ENCODE measurements at places on chromosomes 4 and X.

GRCh38 chrX:56343219-56343618 is 111.1 kb downstream of the KLF8 start:
- DNase-seq = no peak

- no peak for DNase-seq
Observed at GRCh38 chrX:1222531-1223241, 10.2 kb upstream of the CRLF2 start.

DNA sequence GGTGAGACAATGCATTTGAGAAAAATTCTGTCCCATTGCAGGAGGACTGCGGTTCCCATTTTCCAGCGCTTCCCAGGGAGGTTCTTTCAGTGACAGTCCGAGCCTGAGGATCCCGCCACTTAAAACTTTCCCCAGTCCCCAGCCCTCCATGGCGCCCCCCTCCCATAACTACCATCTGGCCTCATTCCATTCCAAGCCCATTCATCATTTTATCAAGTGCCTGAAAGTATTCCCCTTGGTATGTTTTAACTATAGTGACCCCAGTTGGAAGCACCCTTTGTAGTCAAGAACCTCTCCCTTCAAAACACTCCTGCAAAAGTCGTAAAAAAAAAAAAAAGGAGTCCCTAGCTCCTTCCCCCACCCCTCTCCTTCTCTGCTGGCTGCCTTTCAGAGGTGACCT is 1.2 kb downstream of the RASL11B start:
- DNase-seq = no peak

- DNase-seq = no peak
Observed at GRCh38 chrX:107741404-107741790, 34.2 kb downstream of the TSC22D3 start.

GRCh38 chrX:29648161-29648560 is 567.2 kb upstream of the MAGEB2 start:
- no peak for DNase-seq

DNA sequence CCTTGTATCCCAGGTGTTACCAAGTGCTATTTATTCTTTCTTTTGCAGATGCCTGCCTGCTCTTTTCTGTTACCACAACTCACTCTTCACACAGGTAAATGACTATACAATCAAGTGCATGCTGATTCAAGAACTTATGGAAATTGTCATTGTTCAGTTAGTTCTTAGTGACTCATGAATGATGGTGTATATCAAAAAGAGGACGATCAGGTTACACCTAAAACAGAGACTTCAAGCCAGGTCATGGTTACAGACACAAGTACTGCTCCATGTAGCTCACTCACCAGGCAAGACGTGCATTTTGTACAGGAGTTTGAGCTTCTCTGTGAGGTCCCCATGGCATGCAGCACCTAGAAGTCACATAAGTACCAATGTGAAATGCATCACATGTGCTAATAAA is 59.3 kb upstream of the UCP1 start:
- DNase-seq = no peak

DNA sequence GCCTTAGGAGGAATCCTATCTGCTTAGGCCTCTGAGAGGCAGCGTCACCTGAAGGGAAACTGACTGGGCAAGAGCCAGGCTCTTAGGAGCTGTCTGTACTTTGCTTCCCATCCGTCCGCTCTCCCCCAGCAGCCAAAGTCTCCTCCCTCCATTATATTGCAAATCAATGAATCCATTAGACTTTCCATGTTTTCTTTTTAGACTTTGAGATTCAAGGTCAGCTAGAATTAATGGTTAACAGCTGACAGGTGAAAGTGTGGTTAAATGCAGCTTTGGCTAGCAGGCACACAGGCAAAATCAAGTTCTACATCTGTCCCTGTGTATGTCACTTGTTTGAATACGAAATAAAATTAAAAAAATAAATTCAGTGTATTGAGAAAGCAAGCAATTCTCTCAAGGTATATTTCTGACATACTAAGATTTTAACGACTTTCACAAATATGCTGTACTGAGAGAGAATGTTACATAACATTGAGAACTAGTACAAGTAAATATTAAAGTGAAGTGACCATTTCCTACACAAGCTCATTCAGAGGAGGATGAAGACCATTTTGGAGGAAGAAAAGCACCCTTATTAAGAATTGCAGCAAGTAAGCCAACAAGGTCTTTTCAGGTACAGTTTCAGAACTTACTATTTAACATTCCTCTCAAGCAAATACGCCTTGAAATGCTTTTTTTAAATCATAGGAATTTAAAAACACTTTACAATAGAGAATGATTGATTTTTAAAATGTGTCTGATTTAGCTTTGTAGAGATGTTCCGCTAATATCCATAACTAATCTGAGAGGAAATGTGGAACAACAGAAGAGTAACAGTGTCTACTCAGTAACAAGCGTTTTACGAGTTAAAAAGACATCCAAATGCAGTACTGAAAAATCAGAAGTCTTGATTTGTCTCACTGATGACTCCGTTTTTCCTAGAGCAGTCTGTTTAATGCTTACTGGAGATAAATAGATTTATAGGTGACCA is at the start of gene F11:
F11 (plus strand) TSS at position 507 of the 970 bp plus-strand sequence. CDS start 948 bp downstream, outside the sequence.
- DNase-seq = no peak

DNA sequence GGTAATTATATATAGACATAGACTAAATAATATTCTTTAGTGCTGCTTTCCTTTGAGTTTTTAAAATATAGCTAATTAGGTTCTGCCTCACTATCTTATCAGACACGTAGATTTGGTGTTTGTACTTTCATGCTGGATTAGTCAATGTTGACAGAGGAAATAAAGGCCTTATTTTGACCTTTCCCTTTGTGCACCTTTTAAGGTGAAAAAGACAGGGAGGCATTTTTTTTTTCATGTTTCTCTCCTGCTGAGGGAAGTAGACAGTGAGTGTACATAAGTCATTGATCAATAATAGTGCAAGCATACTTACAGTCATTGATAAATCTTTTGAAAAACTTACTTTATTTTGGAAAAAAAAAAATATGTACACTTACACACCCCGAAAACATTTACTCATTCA is 467.8 kb downstream of the GRXCR1 start:
- no peak for DNase-seq

DNA sequence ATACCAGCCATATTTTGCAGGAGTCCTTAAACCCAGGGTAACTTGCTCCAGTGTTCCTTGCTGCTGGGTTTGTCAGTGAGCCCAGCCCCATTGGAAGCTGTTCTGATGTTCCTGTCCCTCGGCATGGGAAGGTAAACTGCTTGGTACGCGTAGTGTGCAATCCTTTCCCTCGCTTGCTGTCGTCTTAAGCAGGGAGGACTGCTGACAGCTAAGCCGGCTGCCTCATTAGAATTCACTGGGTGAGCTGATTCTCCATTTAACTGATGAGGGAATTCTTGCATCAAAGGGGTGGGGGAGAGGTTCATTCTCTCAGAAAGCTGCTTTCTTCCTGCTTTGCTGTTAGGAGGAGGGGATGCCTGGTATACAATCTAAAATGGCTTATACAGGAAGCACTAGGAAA is 164.6 kb downstream of the MID1IP1 start:
- no peak for DNase-seq

DNA sequence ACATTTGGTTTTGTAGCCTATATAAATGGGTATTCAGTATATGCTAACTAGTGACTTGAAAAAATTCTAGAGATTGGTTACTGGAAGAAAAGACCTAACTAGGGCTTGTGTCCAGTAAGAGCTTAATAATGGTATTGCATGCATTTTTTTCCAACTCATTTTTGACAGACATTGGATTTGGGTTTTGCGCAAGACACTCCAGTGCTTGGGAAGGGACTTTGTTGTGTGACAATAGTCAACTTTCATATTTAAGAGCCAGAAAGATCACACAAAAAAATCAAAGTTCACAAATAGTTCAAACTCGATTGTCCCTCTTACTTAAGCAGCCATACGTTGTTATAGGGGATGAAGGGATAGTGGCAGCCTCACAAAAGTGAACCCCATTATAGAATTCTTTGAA is 1.2 kb upstream of the HSD17B11 start:
- DNase-seq = no peak

DNA sequence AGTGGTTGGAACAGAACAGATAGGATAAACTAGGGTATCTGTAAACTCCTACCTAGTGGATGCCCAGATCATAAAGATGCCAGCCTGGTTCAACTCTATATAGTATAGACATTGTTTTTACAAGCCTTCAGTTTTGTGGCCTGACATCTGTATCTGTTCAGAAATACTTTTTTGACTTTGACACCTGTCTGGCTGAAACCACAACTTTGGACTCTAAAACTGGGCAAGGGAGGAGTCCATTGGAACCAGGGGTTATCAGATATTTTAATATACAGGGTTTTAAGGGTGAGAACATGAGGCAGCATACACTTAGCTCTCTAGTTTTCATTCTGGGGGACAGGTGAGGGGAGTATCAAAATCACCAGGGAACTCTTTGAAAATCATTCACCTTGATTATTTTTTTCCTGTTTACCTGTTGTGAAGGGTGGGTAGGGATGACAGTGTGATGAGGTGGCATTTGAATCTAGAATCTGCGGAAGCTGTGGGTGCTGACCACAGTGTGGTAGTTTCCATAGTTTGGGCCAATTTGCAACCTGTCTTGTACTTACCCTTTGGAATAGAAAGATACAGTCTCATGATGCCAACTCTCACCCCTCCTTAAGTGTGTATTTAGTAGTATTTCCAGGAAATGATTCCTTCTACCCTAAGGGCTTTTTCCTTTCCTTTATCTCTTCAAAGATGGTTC is 20.6 kb downstream of the GAB1 start:
- no peak for DNase-seq

- DNase-seq = no peak
Observed at GRCh38 chr4:41384992-41385391, 128.3 kb downstream of the UCHL1 start.

DNA sequence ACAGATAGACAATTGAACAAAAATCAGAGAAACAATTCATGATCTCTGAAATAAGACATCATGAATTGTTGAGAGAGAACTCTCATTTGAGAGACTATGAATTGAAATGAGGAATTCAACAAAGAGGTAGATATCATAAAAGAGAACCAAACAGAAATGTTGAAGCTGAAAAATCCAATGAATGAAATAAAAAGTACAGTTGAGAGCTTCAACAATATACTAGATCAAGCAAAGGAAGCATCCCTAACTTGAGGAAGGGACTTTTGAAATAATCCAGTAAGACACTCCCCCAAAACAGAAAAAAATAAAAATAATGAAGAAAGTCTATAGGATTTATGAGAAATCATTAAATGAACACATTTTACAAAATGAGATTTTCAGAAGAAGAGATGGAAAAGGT is 310.0 kb upstream of the PCDH10 start:
- DNase-seq = no peak

GRCh38 chr4:81921751-81922159 is 450.0 kb upstream of the RASGEF1B start:
- DNase-seq = no peak

DNA sequence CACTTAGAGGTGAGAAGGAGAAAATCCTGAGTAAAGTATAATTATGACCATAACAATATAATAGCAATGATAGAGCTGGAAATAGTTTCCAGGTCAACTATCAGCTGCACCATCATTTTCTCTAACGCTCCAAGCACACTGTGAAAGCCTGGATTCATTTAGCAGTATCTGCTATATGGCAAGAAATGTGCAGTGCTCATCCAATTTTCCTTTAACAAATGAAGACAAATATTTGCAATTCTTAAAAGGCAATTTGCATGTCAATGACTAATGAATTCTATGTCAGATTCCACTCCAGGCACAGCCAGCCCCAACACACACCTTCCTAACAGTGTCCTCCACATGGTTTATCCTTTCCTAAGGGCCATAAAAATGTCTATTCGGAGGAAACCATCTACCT is 12.7 kb downstream of the PRSS12 start:
- no peak for DNase-seq

- DNase-seq = no peak
Observed at GRCh38 chr4:102594000-102594399, 92.8 kb downstream of the NFKB1 start.

DNA sequence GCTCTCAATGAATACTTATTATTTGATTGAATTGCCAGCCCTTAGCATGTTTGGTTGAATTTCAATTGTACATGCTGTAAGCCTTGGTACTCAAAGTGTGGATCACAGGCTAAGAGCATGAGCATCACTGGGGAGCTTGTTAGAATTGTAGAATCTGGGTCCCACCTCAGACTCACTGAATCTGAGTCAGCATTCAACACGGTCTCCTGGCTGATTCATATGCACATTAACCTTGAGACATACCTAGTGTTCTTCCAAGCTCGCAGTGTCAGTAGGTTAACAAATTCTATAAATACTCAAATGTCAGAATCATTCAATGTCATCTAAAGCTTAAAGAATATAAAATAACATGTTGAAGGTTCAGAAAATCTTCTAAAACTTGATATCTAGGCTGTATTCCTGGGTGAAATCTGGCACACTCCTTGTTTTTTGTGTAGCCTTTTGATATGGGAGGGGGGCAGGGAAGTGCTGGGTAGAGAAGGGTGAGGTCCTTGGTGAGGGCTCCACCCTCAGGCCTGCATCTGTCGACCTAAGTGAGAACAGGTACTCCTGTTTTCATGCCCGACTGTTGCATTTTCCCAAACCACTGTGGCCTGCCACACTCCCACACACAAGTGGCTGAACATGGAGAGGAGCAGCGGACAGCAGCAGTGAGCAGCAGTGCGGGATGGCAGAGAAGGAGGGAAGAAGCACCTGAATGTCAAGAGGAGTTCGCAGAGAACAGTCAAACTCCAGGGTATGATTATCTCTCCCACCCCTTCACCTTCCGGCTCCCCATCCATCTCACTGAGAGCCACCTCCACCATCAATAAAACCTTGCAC is 529.6 kb upstream of the IGFBP7 start:
- DNase-seq = no peak

DNA sequence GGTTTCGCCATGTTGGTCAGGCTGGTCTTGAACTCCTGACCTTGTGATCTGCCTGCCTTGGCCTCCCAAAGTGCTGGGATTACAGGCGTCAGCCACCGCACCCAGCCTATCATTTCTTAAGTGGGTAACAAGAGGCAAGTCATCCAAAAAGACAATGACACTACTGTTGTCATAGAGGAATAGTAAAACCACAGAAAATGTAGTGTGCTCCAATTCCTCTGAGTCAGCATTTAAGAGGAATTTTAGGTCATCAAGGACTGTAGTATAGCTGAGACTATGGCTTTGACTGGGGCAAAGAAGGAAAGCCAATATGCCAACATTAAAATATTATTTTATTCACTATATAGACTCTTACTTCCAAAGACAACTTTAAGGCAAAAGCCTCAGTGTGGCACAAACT is 48.4 kb downstream of the ATP8A1 start:
- DNase-seq = no peak

DNA sequence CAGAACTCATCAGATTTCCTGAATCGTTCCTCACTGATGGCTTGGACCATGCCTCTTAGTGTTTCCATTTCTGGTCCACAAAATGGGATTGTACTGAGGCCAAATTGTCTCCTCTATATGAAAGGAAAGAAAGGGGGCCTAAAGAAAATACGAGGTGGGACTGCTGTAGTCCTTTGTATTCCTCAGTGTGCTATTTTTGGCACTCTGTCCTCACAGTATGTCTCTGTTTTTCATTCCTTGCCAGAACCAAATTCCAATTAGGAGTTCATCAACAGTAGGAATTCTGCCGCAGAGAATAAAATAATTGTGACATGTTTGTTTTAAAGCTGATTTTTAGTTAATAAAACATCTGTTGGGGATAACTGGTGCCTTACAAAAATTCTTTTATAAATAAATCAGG is 515.7 kb downstream of the SMARCA1 start:
- DNase-seq = no peak

All from omental fat pad (tissue), 4 donors.